ENCODE measurements at places on chromosomes 5 and 9.

- H3K4me3 ChIP-seq: no peak overlapping the region
- H3K27ac ChIP-seq: no peak overlapping the region
- no peaks in the 10 kb centered on the region for H3K4me1 ChIP-seq
- H3K36me3 ChIP-seq: no peaks in the 10 kb centered on the region
- no peaks in the 10 kb centered on the region for H3K27me3 ChIP-seq
Measured at GRCh38 chr9:9892217-9892616, 720.6 kb downstream of the PTPRD start.

GRCh38 chr5:10583663-10584572, 20.0 kb downstream of the ANKRD33B start:
- no peak overlapping the region for H3K4me3 ChIP-seq
- no peaks in the 10 kb centered on the region for H3K4me1 ChIP-seq
- DNase-seq: no peak
- H3K27me3 ChIP-seq: no peaks in the 10 kb centered on the region
- H3K27ac ChIP-seq: no peak overlapping the region

GRCh38 chr5:5954275-5954598, 424.1 kb downstream of the MED10 start:
- no peak for DNase-seq
- H3K27me3 ChIP-seq: no peaks in the 10 kb centered on the region
- H3K4me1 ChIP-seq: no peaks in the 10 kb centered on the region
- H3K27ac ChIP-seq: no peak overlapping the region
- no peaks in the 10 kb centered on the region for H3K36me3 ChIP-seq

DNA sequence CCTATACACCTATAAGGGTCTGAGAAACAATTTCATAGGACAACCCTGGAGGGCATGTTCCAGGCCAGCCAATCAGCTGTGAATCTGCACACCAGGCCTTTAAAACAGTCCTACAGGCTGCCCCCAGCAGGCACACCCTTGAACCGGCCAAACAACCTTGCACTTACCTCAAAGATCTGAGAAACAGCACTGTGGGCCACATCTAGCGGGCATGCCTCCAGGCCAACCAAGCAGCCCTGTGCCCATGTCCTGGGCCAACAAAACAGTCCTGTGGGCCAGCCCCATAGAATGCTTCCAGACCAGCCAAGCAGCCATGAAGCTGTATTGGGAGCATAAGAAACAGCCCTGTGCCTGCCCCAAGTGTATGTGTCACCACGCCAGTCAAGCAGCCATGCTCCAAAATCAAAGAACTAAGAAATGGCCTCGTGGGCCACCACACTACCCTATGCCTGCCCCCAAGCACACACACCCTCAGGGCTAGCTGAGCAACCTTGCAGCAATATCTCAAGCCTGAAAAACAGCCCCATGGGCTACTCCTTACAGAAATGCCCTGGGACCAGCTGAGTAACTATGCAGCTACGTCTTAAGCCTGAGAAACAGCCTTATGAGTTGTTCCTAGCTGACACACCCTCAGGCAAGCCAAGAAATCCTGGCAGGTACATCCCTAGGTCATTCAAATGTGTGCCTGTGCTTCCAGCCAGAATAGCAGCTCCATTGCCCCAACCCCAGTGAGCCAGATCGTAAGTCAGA, 2243.8 kb upstream of the C9orf72 start:
- no peaks in the 10 kb centered on the region for H3K36me3 ChIP-seq
- no peak overlapping the region for H3K4me3 ChIP-seq
- H3K27ac ChIP-seq: no peak overlapping the region
- no peak for DNase-seq
- H3K27me3 ChIP-seq: no peaks in the 10 kb centered on the region

DNA sequence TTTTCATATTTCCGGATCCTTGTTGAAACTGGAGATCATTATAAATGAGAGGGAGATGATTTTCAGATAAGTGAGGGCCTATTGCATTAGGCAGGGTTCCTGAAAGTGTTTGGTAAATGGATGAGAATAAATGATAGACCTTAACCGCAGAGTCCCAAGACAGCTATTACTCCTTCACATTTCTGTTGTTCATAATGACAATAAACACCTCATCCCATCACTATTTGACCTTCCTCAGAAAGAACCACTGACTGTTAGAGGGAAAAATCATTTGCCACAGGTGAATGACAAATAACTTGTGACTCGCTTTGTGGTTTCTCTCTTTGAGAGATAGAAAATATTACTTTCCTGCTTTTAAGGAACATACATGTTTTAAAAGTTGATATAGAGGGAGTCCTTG, 47.3 kb upstream of the TRMT10B start:
- DNase-seq: no peak
- H3K4me1 ChIP-seq: no peaks in the 10 kb centered on the region
- H3K36me3 ChIP-seq: no peaks in the 10 kb centered on the region
- H3K27me3 ChIP-seq: peaks cover 29% of the 10 kb centered on the region
- no peak overlapping the region for H3K4me3 ChIP-seq
- H3K27ac ChIP-seq: no peak overlapping the region

DNA sequence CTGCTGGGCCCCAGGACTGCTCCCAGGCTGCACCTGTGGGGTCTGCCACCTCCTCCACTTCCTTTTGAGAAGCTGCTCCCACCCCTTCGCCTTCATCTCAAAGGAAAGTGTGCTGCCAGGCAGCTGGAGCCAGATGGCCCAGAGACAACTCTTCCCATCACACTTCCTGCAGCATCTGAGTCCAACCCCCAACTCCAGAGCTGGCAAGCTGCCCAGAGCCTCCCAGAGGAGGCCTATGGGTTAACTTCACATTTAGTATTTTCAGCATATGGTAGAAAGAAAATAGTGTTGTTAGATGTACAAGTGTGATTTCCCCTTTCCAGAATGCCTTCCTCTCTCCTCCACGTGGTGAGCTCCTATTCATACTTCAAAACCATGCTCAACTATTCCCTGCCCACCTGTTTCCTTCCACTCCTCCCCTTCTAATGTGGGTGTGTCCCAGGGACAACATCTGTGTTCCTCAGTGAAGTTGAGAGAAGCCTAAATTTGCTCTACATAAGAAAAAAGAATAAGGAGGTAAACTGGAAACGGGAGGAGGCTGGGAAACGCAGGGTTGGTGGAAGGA, 38.6 kb upstream of the KCNMB1 start:
- H3K27me3 ChIP-seq: peaks cover 10% of the 10 kb centered on the region
- no peak overlapping the region for H3K4me3 ChIP-seq
- no peak overlapping the region for H3K27ac ChIP-seq
- no peaks in the 10 kb centered on the region for H3K36me3 ChIP-seq
- no peak for DNase-seq

GRCh38 chr5:162067655-162068411, at the start of gene GABRG2:
GABRG2 (plus strand) TSS chr5:162067773; CDS start chr5:162068000, 227 bp downstream.
- no peaks in the 10 kb centered on the region for H3K36me3 ChIP-seq
- H3K27me3 ChIP-seq: no peaks in the 10 kb centered on the region
- no peak within 1 kb of the TSS for H3K27ac ChIP-seq
- no peaks in the 10 kb centered on the region for H3K4me1 ChIP-seq

- peaks cover 32% of the 10 kb centered on the region for H3K36me3 ChIP-seq
- no peak for DNase-seq
- H3K4me1 ChIP-seq: peaks cover 9% of the 10 kb centered on the region
- no peak overlapping the region for H3K27ac ChIP-seq
Measured at GRCh38 chr9:131621551-131622358, 76.4 kb downstream of the PRRT1B start.

DNA sequence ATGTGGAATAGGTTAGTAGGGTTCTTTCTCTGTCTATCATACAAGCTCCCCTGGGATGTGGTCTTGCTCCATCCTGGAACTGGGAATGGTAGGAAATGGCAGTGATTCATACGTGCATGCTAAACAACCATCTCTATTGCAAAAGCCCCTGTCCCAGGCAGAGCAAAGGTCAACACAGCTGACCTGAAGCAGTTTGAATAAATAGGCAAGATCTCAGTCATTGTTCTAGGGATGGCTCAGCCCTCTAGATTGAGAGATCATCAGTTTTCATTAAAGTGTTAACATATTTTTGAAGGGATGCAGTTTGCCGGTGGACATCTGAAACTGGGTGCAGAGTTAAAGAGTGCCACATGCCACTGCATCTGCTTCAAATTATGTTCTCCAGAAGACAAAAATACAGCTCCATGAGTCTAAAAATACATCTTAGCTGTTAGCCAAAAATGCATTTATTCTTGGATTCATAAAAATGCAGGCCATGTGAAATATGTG, 224.1 kb downstream of the ESM1 start:
- H3K4me3 ChIP-seq: no peak overlapping the region
- H3K27ac ChIP-seq: no peak overlapping the region
- H3K4me1 ChIP-seq: peaks cover 8% of the 10 kb centered on the region
- no peaks in the 10 kb centered on the region for H3K27me3 ChIP-seq
